H9 (cell line): ENCODE measurements at places on chromosomes 2 and 18. TPM values are rescaled to one million over a fixed set of nuclear protein-coding genes. Genes with fewer than 3 reads are reported as not detected.

CCDC195 gene
- not detected in 2 replicates for total RNA-seq

DAPL1 gene
- not detected in 2 replicates for total RNA-seq

PRKRA gene
- total RNA-seq: 60.1 and 61.5 TPM in 2 replicates

AGXT gene
- not detected in 2 replicates for total RNA-seq

VSNL1 gene
- total RNA-seq: 9.2 and 9.9 TPM in 2 replicates

CDKL4 gene
- not detected in 2 replicates for total RNA-seq

DNA sequence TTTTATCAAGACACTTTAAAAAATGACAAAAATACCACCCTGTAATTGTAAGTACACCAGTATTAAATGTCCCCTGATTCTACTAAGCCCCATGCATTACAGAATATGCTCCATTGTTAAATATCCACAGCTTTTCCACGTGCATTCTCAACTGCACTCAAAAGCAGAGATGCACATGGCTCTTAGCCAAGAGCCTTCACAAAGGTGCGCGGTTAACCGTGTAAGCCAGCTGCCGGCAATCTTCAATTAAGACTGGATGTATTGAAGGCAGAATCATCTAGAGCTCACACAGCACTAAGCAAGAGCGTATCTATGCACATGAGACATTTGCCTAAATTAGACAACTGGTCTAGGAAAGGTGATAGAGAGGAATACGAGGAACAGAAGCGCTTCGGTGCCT, 278.3 kb downstream of the NAPG start:
- H3K27ac ChIP-seq: no peak overlapping the region
- no peak overlapping the region for H3K4me3 ChIP-seq
- H3K4me1 ChIP-seq: peaks cover 3% of the 10 kb centered on the region
- no peaks in the 10 kb centered on the region for H3K36me3 ChIP-seq
- DNase-seq: no peak

DNA sequence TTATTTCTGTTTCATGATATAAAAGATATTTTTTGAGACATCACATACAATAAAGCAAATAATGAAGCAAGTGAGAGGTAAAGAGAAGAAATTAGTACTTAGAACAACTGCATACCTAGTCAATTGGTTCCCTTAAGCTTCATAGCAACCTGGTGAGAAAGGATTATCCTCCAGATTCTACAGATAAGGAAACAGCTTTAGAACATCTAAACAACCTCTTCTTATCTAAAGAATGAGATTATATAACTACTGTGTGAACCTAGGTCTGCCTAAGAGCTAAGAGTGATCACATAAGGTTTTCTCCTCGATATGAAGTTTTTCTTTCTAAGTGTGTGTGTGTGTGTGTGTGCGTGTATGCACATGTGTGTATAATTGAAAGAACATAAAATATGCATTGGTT, 265.1 kb downstream of the NOL4 start:
- H3K36me3 ChIP-seq: no peaks in the 10 kb centered on the region
- no peaks in the 10 kb centered on the region for H3K27me3 ChIP-seq
- H3K4me1 ChIP-seq: no peaks in the 10 kb centered on the region
- H3K4me3 ChIP-seq: no peak overlapping the region

- no peak overlapping the region for H3K4me3 ChIP-seq
- DNase-seq: no peak
- no peak overlapping the region for H3K27ac ChIP-seq
- H3K4me1 ChIP-seq: no peaks in the 10 kb centered on the region
- no peaks in the 10 kb centered on the region for H3K27me3 ChIP-seq
Measured at GRCh38 chr2:145488571-145488970, 968.7 kb upstream of the ZEB2 start.

- H3K36me3 ChIP-seq: 0 out of 2 replicates have a peak, but pooled peaks cover 1% of the 10 kb centered on the region
- H3K4me1 ChIP-seq: no peaks in the 10 kb centered on the region
- H3K4me3 ChIP-seq: no peak overlapping the region
- DNase-seq: no peak
Measured at GRCh38 chr2:60152226-60152833, 401.1 kb downstream of the BCL11A start.

GRCh38 chr2:83015035-83015715, 1443.9 kb downstream of the SUCLG1 start:
- H3K4me1 ChIP-seq: no peaks in the 10 kb centered on the region
- H3K4me3 ChIP-seq: no peak overlapping the region
- H3K27ac ChIP-seq: no peak overlapping the region

- peaks cover 24% of the 10 kb centered on the region for H3K36me3 ChIP-seq
- no peak overlapping the region for H3K27ac ChIP-seq
- H3K4me3 ChIP-seq: no peak overlapping the region
- no peaks in the 10 kb centered on the region for H3K27me3 ChIP-seq
- no peak for DNase-seq
- no peaks in the 10 kb centered on the region for H3K4me1 ChIP-seq
Measured at GRCh38 chr2:3456125-3456524, 63.2 kb downstream of the ADI1 start.

DNA sequence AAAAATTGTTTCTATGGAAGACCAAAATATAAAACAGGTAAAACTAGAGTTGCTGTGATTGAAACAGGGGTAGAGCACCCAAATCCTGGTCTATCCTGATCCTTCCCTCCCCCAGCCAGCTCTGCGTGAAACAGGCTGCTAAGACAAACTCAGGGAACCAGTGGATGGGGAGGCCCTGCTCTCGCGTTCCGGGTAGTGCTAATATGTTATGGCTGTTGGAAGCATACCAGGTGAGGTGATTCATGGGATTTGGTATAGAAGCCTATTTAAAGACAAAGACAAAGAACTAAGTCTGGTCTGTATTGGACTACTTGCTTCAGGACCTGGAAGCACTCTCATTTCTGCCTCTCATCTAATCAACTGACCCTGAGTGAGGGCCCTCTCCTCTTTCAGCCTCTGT, 63.0 kb upstream of the CCBE1 start:
- no peaks in the 10 kb centered on the region for H3K4me1 ChIP-seq
- no peak overlapping the region for H3K27ac ChIP-seq
- H3K36me3 ChIP-seq: no peaks in the 10 kb centered on the region
- no peak for DNase-seq

GRCh38 chr2:102313025-102313424, 1.7 kb downstream of the IL1RL1 start:
- H3K27ac ChIP-seq: no peak overlapping the region
- no peak for DNase-seq
- H3K27me3 ChIP-seq: no peaks in the 10 kb centered on the region
- no peak overlapping the region for H3K4me3 ChIP-seq
- no peaks in the 10 kb centered on the region for H3K4me1 ChIP-seq

GRCh38 chr2:121608367-121608766, 40.9 kb downstream of the CLASP1 start:
- H3K4me1 ChIP-seq: no peaks in the 10 kb centered on the region
- peaks cover 20% of the 10 kb centered on the region for H3K36me3 ChIP-seq
- no peaks in the 10 kb centered on the region for H3K27me3 ChIP-seq
- H3K4me3 ChIP-seq: no peak overlapping the region
- no peak for DNase-seq

- no peaks in the 10 kb centered on the region; the same call in 1 of the 2 replicates for H3K27me3 ChIP-seq
- DNase-seq: no peak
- H3K4me1 ChIP-seq: no peaks in the 10 kb centered on the region
- no peak overlapping the region for H3K27ac ChIP-seq
- no peaks in the 10 kb centered on the region for H3K36me3 ChIP-seq
Measured at GRCh38 chr2:120482334-120482733, 136.4 kb downstream of the INHBB start.

- H3K4me1 ChIP-seq: no peaks in the 10 kb centered on the region
- H3K36me3 ChIP-seq: no peaks in the 10 kb centered on the region
- H3K27me3 ChIP-seq: no peaks in the 10 kb centered on the region; the same call in 1 of the 2 replicates
- H3K27ac ChIP-seq: no peak overlapping the region
- DNase-seq: no peak
Measured at GRCh38 chr18:22514655-22515054, 96.9 kb upstream of the CTAGE1 start.

GRCh38 chr2:221708902-221709301, 136.8 kb upstream of the EPHA4 start:
- H3K36me3 ChIP-seq: peaks cover 4% of the 10 kb centered on the region; the same call in 1 of the 2 replicates
- DNase-seq: no peak
- no peaks in the 10 kb centered on the region for H3K27me3 ChIP-seq
- no peak overlapping the region for H3K27ac ChIP-seq
- H3K4me3 ChIP-seq: peak overlapping the region; percentile 2; the same call in 1 of the 2 replicates

GRCh38 chr2:60433018-60433596, 120.3 kb downstream of the BCL11A start:
- no peaks in the 10 kb centered on the region for H3K27me3 ChIP-seq
- H3K27ac ChIP-seq: no peak overlapping the region
- no peak for DNase-seq
- H3K4me3 ChIP-seq: no peak overlapping the region
- peaks cover 8% of the 10 kb centered on the region; the same call in 1 of the 2 replicates for H3K4me1 ChIP-seq

DNA sequence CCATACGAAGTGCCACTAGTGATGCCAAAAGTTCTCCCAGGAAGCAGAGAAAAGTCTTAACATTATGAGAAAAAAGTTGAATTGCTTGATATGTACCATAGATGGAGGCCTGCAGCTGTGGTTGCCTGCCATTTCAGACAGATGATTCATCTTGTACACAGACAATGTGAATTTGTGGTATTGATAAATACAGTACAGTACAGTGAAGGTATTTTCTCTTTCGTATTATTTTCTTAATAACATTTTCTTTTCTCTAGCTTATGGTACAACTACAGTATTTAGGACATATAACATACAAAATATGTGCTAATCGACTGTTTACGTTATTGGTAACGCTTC, 33.6 kb upstream of the VWC2L start:
- no peaks in the 10 kb centered on the region for H3K36me3 ChIP-seq
- H3K4me1 ChIP-seq: no peaks in the 10 kb centered on the region
- H3K4me3 ChIP-seq: no peak overlapping the region
- no peaks in the 10 kb centered on the region for H3K27me3 ChIP-seq
- H3K27ac ChIP-seq: no peak overlapping the region
- DNase-seq: no peak

DNA sequence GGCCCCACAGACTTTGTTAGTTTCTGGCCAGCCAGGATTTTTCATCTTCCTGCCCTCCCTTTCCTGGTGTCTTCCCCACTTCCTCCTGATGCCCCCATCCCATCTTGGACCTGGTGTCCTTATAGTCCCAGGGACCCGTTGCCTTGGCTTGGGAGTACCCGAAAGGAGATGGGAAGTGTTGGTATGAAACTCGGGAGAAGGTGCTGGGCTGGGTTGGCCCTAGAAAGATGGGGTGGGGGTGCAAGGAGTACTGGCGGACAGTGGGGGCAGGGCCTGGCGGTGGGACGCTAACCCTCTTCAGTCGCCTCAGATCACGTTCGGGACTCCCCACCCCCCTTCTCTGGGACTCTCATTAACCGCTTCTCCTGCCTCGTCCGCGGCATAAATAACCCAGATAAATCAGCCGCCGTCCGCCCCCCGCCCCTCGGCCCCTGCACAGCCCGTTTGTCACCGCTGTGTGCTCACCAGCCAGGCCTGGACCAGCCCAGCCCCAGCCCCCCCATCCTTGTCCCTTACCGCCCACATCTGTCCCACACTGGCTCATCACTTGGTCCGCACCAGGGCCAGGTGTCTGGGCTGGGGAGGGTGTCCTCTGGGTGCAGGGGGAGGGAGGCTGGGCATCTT, 3.7 kb upstream of the ASIC4 start:
- no peak overlapping the region for H3K27ac ChIP-seq
- peaks cover 12% of the 10 kb centered on the region; the same call in 1 of the 2 replicates for H3K27me3 ChIP-seq
- H3K4me1 ChIP-seq: peaks cover 17% of the 10 kb centered on the region; the same call in 1 of the 2 replicates

- no peaks in the 10 kb centered on the region; the same call in 1 of the 2 replicates for H3K4me1 ChIP-seq
- H3K4me3 ChIP-seq: peak overlapping the region; percentile 89
- DNase-seq: peak; percentile 48
- H3K27me3 ChIP-seq: peaks cover 6% of the 10 kb centered on the region; the same call in 1 of the 2 replicates
- H3K36me3 ChIP-seq: no peaks in the 10 kb centered on the region
Measured at GRCh38 chr2:118013221-118013723, 598 bp downstream of the CCDC93 start.

GRCh38 chr2:239928391-239929350, 96.5 kb downstream of the NDUFA10 start:
- H3K4me3 ChIP-seq: no peak overlapping the region
- H3K27me3 ChIP-seq: no peaks in the 10 kb centered on the region
- DNase-seq: peak; percentile 54
- no peaks in the 10 kb centered on the region for H3K4me1 ChIP-seq

GRCh38 chr2:83972128-83972527, 487.0 kb downstream of the SUCLG1 start:
- H3K36me3 ChIP-seq: peaks cover 23% of the 10 kb centered on the region
- no peak for DNase-seq
- H3K4me3 ChIP-seq: no peak overlapping the region
- H3K27me3 ChIP-seq: no peaks in the 10 kb centered on the region
- H3K4me1 ChIP-seq: peaks cover 2% of the 10 kb centered on the region; the same call in 1 of the 2 replicates
- no peak overlapping the region for H3K27ac ChIP-seq

DNA sequence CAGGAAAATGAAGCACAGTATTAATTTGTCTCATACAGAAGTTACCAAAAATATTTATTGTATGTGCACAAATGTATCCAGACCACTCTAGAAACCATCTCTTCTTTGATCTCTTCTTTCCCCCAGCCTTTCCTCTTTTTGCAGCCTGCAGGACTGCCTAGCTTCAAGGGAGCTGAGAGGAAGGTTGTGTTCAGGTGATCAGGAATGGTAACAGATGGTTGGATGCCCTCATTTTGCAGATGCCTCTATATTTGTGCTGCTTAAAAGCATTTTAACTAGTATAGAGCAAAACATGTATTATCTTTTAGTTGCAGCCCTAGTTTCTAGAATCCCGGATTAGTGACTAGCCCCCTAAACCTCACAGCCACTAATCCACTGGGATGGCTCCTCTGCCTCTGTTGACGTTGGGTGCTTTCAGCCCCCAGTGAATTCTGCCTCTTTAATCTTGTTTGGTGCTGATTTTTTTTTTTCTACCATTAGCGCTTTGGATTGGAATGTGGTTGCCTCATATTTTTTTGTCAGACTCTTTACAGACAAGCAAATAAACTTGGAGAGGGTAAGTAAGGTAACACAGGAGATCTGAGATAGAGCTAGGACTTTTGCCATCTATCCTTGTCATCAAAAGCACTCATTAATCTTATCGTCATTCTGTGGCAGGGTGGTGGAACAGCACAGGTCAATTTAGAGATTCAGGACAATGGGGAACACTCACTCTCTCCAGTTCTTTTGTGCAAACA, 103.8 kb upstream of the NDUFV2 start:
- no peak for DNase-seq
- no peak overlapping the region for H3K4me3 ChIP-seq
- peaks cover 20% of the 10 kb centered on the region for H3K36me3 ChIP-seq
- no peaks in the 10 kb centered on the region for H3K27me3 ChIP-seq
- no peaks in the 10 kb centered on the region for H3K4me1 ChIP-seq
- H3K27ac ChIP-seq: no peak overlapping the region

DNA sequence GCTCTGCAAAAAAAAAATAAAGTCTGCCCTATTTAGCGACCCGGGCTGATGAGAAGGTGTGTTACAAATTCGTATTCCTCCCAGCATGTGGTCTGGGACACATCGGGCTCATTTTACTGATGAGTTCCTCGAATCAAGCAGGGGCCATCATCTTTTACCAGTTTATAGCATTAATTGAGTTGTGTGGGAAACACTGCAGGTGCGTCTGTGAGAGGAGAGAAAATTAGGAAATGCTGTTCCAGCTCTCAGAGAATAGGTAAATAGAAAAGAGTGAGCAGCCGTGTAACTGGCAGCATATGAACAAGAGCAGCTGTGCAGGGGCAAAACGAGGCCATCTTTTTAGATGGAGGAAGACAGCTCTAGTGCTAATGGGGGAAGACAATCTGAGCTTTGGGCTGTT, 216.7 kb downstream of the SETBP1 start:
- H3K27me3 ChIP-seq: no peaks in the 10 kb centered on the region
- no peaks in the 10 kb centered on the region for H3K36me3 ChIP-seq
- H3K4me1 ChIP-seq: no peaks in the 10 kb centered on the region; the same call in 1 of the 2 replicates

- no peaks in the 10 kb centered on the region for H3K27me3 ChIP-seq
- H3K4me1 ChIP-seq: peaks cover 4% of the 10 kb centered on the region; the same call in 1 of the 2 replicates
- no peak overlapping the region for H3K4me3 ChIP-seq
- H3K27ac ChIP-seq: no peak overlapping the region
- no peaks in the 10 kb centered on the region; the same call in 2 of the 3 replicates for H3K36me3 ChIP-seq
Measured at GRCh38 chr2:230694241-230694640, 18.4 kb upstream of the CAB39 start.

GRCh38 chr2:210009126-210009525, 6.7 kb downstream of the RPE start:
- H3K27ac ChIP-seq: no peak overlapping the region
- peaks cover 12% of the 10 kb centered on the region; the same call in 2 of the 3 replicates for H3K36me3 ChIP-seq
- no peak overlapping the region for H3K4me3 ChIP-seq
- H3K27me3 ChIP-seq: no peaks in the 10 kb centered on the region
